ENCODE measurements at places on chromosomes 7 and 10.

DNA sequence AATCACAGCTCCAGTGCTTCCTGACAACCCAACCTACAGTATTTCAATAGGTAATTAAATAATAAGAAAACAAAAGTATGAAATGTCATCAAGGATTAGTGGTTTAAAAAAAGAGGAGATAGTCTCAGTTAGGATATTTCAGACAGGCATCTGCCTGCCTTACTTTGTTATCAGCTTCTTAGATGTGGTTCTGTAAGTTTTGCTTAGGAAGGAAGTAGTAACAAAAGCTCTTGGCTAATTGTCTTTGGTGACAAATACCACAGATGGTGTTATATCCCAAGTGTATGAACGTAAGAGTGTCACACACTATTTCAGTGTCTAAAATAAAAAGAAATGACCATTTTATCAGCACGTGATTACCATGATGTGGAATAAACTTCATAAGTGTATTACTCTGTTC, 9.8 kb upstream of the ACTA2 start:
- no peak for DNase-seq

DNA sequence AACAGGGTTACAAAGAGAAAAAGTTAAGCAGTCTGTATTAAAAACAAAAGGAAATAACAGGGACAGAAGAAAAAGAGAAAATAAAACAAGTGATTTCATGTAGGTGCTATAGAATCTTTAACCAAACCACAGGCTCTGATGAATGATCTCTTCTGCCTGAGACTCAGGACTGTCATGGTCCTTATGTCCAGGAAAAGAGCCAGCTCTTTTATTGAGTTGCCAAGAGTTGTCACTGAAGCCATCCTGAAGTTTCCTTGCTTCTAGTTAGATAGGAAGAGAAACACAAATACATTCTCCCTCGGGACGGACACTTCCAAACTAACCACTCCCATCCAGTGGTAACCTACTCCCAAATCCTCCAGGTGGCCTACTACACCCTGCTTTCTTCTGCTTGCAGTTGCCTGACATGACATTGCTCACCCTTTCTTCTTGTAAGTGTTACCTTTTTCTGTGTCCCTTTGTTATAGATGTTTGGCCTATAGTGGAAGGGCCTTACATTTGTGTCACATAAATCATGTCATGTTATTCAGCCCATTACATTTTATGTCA, 346.7 kb downstream of the NRG3 start:
- no peak for DNase-seq

- no peak for DNase-seq
Observed at GRCh38 chr7:69301253-69301652, 297.0 kb upstream of the AUTS2 start.

- DNase-seq = no peak
Observed at GRCh38 chr10:114400091-114400490, 4.2 kb downstream of the AFAP1L2 start.

GRCh38 chr7:113247198-113247597, 128.8 kb upstream of the SMIM30 start:
- DNase-seq = no peak

- no peak for DNase-seq
Observed at GRCh38 chr10:123530166-123530870, 135.8 kb upstream of the GPR26 start.

DNA sequence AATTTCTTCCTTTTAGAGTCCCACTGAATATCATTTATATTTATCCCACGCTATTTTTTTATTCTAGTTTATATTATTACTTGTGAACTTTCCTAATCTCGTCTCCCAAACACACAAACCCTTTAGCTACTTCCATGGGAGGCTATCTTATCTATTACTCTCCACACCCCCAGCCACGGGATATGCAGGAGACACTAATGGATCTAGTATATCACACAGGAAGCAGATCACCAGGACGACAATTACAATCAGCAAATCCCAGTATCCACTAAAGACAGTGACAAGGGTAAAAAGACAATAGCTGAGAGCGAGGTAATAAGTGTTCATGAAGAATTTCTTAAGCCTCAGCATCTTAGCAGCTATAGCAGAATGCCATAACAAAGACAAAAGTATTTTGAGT, 3.8 kb upstream of the AKR1E2 start:
- DNase-seq = no peak

DNA sequence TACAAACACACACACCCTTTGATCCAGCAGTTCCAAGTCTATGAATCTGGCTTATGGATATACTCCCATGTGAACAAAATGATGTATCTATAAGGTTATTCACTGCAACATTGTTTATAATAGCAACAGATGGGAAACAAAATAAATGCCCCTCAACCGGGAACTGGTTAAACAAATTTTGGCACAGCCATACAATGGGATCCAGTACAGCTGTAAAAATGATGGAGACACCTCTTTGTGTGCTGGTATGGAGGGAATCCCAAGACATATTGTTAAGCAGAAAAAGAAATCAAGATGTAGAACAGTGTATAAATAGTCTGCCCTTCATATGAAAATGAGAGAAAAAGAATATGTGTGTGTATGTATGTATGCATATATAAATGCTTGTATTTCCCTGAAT, 155.5 kb downstream of the SNX10 start:
- no peak for DNase-seq

- no peak for DNase-seq
Observed at GRCh38 chr10:11959966-11960365, 82.6 kb downstream of the UPF2 start.

- DNase-seq = no peak
Observed at GRCh38 chr10:79002336-79002735, 66.4 kb upstream of the ZMIZ1 start.

DNA sequence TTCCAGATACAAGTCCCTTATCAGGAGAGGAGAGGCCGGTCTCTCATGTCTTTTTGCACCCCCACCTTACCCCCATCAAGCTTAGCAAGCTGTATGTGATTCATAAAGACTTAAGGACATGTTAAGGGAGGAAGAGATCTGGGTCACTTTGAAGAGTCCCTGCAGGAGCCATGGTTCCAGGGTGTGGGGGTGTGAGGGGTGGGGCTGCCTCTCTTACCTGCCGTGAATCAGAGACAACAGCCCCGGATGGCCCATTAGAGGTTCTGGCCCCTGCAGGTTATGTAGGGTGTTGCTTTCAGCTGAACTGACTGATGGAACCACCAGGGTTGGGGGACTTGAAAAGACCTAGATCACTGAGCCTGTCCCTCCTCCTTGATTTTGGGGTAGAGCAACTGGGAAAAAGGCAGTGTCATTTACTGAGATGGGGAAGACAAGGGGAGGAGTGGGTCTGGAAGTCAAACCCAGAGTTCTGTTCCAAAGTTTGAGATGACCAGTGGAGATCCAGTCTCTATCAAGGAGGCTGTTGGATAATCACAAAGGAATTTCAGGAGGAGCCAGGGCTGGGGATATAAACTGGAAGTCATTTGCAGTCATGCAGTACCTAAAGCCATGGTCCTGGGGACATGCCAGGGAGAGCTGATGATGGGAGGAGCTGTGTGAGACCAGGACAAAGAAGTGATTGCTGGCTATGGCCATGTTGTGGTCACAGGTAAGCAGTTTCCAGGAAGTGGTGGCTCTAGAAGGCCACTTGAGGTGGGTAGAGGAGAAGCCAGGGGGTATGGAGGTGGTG, 23.1 kb downstream of the ADAMTS14 start:
- no peak for DNase-seq

DNA sequence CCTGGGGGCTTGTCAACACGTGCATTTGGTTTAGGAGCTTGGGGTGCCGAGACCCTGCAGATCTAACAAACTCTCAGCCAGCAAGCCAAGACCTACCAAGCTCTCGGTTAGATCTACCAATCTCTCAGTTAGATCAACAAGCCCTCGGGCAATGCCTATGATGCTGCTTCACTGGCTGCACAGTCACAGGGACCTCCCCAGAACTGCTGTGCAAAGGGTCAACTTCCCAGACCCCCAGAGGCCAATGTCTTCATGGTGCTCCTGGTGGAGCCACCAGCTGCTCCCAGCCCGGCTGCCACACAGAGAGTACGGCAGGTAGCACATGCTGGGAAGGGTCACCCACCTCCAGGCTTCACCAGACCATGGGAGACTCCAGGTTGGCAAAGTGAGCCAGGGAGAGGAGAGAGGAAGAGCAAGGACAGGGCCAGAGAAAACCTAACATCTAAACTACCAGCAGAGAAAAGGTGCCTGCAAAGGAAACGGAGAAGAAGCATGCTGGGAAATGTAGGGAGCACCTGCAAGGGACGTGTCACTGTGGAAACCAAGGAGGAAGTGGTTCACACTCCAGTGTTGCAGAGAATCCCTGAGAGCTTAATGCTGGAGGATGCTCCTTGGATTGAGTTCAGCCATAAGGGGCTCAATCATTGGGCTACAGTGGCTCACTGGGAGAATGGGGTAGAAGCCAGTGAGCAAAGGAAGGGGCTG, 51.5 kb upstream of the GDF10 start:
- DNase-seq = no peak

DNA sequence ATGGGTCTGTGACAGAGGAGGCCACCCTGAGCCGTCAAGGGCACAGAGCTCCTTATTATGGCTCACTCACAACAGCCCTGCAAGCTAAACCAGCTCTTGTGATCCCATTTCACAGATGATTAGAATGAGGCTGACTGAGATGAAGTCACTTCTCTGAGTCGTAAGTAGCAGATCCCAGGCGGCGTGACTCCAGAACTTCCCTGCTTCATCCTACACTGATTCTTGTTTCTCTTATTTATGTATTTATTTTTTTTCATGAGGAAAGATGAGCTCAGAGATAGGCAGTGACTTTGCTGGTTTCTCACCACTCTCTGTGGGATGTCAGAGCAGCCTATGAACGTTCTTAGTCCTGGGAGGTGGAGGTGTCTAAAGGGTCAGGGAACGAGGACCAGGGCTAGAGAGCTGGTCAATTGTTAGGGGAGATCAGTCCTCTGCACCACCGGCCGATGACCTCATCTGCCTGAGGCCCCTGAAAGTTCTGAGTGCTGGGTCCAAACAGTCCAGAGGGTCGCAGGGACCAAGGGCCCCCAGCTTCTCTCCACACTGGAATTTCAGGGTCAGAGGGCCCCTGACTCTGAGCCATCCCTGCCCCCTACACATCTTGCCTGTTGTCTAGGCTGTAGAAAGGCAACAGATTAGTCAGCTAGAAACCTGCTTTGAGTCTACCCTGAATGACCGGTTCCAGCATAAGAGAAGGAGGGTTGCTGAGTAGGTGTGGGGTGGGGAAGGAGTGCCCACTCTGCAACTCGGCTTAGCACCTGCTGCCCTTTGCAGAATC, 17.9 kb downstream of the CLRN3 start:
- no peak for DNase-seq

Measured in activated CD8-positive, alpha-beta memory T cell treated with anti-CD3 and anti-CD28 coated beads for 1 hour (primary cell).